ENCODE measurements at places on chromosomes 5 and 9.

DNA sequence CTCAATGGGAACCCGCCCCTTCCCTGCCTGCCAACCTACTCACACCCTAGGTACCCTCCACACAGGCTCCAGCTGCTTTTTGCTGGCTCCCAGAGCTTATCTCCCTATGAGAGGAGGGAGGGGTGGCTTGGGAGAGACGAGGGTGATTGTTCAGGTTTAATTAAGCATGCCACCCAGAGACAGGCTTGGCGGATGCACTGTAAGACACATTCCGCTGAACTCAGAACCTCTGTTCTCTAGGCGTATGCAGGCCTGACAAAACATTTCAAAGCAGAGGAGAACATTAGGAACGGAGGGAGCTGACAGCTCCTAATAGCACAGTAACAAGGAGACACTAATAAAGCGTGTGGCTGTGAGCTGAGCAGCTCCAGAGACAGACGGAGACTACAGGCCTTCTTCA lies 80.1 kb downstream of the TRIM32 start:
- no peak for DNase-seq

DNA sequence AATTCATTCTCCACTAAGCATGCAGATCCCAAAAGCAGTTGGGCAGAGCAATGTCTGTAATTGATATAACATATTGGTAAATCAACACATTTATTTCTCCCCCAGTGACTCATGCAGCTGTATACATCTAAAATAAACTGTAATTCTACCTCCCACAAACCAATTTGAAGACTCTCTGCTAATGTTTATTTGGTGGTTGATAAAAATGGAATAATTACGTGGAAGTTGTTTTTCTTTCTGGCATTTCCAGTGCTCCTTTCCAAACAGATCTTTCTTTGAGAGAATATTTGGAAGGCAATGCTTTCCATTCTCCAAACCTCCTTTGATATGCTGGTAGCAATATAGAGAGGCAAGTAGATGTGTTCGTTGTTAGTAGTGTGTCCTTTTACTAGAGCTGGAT lies 194.7 kb downstream of the CHSY3 start:
- DNase-seq: no peak

DNA sequence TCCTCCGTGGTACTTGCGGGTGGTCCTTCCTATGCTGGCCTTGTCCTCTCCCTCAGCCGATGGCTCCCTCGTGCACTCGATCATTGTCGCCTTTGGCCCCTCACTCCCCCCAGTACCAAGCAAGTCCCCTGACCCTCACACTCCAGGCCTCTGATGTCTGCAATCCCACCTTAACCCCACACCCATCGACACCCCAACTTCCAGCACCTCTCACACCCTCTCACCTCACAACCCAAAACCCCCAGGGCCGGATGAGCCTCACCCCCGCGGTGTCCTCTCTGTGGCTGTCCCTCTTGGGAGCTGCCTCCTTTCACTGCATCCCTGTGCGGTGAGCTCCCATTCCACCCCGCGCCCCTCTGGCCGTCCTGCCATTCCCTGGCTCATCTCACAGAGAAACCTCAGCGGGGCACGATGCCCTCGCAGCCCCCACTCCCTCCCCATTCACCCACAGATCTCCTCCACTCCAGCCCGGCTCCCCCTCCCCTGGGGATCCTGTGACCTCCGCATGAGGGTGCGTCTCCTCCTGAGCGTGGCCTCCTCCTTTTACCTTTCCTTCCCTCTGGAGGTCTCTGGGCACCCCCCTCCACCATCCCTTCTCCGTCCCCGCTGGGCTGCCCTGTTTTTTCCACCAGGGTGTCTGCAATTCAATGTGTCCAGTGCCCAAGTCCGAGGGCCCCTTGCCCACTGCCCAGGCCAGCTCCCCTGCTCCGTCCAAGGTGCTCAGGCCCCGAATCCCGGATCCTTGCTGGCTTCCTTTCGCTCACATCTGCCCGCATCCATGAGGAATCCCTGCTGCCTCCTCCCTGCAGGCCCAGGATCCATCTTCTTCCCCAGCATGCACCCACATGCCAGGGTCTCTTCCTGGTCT lies 15.8 kb upstream of the RNU6ATAC start:
- no peak for DNase-seq

- DNase-seq: no peak
Observed at GRCh38 chr5:143183989-143184388, 219.5 kb downstream of the NR3C1 start.

DNA sequence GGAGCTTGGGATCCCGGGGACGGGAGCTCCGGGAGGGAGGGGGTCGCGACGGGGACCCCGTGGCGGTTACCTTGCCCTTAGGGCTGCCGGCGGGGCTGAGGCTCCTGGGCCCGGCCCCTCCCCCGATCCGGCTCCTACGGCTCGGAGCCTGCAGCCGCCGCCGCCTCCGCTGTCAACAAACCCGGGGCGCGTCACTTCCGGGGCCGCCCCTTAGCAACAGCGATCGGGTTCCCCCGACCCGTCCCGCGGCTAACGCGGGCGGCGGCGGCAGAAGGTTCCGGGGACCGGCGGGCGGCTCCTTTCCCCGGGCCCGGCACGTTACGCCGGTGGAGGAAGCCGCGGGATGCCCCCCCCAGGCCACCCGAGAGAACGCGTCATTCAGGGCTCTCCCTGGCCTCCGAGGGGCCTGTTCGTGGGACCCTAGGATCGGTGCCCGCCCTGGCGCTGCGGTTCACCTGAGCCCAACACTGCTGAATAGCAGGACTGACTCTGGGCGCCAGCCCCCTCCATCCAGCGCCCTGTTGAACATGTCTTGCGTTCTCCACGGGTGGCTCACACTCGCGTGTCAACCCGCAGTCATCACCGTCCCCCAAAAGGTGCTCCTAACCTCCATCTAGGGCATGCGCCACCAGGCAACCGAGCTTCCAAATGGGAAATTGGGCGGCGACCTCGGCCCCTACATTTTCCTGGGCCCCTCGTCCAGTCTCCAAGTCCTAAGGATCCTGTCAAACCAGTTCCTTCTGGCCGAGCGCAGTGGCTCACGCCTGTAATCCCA lies at the start of gene ZER1:
Gene ZER1, minus strand, starts transcription at position 183 of the 775 bp plus-strand sequence. CDS start 16,362 bp downstream, outside the sequence.
- DNase-seq: peak; percentile 81

DNA sequence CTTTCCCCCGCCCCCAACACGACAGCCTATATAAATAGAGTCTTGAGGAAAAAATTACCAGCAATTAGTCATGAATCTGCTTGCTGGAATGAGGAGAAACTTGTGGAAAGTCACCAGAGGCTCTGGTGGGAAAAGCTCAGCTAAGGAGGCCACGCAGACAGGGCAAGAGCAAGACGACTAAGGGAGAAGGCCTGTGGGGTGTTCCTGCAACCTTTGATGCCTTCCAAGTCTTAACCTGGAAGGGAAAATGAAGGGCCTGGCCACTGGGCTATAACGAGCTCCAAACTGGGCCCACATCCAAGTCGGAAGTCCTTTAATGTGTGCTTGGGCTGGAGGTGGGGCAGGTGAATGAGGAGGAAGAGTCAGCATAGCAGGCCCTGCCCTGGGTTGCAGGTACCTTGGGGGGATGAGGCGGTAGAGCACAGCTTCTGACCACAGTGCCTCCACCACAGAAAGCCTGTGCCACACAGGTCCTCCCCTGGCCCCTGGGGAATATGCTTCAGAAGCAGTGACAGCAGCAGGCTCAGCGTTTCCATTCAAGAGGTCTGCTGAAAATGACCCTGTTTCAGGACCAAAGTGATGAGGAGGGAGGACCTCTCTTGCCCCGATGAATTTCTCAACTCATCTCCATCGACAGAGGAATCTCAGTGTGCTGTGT lies 92.8 kb upstream of the LRRTM2 start:
- DNase-seq: no peak

- no peak for DNase-seq
Observed at GRCh38 chr9:117809751-117810150, 105.5 kb downstream of the TLR4 start.

DNA sequence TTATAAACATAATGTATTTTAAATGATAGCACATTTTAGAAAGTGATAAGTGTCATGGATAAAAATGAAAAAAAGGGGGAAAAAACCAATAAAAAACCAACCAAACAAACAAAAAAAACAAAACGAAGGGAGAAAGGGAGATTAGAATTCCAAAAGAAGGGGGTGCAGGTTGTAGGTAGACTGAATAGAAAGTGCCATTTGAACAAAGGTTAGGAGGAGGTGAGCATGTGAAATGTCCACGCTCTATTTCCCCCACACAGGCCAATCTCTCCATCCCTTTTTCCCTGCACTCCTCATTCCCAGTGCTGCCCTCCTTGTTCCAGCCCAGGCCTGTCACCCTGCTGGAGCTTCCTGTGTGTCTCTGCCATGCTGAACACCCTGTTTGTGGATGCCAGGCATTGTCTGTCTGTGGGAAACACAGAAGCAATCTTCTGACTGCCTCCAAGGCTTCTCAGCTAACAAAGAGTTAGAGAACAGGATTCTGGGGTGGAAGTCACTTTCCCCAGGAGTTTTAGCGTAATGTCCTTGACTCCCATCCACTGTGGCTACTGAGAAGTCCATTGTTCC lies 138.8 kb downstream of the ADAMTS16 start:
- DNase-seq: no peak

- DNase-seq: no peak
Observed at GRCh38 chr5:124061663-124062062, 549.7 kb downstream of the CSNK1G3 start.

- DNase-seq: no peak
Observed at GRCh38 chr5:143229896-143230675, 173.4 kb downstream of the NR3C1 start.

GRCh38 chr5:61416420-61416819 lies 84.4 kb downstream of the ZSWIM6 start:
- DNase-seq: no peak

DNA sequence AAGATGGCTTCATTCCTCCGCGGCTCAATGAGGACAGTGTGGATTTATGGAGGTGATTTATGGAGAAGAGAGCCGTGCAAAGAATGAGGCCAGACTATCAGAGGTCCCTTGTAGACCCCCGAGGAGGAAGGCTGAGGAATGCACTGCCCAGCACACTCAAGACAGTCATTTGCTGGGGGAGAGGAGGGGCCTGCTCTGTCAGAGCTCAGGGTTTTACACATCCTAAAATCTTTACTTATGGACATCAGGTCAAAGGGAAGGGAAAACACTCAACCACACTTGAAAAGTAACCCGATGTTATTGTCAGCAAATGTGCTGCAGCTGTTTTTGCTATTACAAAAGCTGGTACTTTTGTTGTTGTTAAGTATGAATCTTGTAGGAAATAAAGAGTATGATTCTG lies 289.5 kb downstream of the SLIT3 start:
- DNase-seq: no peak

DNA sequence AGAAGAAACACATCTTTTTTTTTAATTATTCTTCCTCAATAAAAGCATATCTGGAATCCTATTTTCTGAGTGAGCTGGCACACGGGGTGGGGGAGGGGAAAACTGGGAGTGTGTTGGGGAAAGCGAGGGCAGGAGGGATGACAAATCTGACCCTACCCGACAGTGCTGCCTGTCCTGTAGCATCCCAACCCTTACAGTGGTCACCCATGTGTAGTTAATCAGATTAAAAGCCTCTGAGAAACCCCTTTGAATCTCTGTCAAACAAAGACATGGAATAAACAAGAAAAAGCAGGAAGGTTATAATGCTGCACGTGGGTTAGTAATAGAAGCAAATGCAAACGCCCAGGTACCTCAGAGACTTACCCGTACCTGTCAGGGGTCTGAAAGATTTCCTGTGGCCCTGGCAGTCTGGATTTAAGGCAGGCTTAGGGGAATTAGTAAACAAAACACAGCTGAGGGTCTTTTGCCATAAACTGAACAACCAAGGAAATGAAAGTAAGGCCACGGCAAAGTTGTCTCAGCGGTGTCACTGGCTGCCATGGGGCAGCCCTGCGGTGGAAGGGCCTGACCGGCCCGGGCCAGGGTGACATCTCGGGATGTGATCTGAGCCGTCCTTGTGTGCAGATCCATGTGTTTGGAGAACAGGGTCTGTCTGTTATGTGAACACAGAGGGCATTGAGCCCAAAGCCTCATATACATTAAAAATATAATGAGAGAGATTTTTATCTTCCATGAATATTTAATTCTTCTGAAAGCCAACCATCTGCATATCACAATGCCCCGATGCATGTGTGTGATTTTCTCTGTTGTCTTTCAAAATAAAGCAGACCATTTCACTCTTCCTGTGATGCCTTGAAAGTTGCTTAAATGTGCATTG lies 308.2 kb downstream of the ZNF608 start:
- DNase-seq: no peak

DNA sequence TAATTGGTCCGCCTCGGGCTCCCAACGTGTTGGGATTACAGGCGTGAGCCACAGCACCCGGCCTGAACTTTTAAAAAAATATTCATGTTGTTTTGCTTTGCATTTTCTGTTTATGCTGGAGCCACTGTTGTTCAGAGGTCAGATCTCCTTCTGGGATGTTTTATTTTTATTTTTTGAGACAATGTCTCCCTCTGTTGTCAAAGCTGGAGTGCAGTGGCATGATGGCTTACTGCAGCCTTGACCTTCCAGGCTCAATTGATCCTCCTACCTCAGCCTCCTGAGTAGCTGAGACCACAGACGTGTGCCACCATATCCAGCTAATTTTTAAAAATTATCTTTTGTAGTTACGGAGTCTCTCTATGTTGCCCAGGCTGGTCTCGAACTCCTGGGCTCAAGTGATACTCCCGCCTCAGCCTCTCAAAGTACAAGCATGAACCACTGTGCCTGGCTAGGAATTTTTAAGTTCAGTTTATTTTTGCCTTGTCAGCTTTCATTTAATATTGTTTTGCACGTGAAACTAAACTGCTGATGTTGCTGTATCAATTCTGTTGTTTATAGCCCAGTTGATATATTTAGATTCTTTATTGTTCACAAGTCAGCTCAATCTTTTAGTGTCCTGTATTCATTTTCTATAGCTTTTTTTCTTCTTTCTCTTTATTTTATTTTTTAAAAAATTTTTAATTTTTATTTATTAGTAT lies 13.7 kb downstream of the TMEFF1 start:
- no peak for DNase-seq

- no peak for DNase-seq
Observed at GRCh38 chr9:36623280-36623679, 50.6 kb downstream of the MELK start.

GRCh38 chr5:129440424-129440823 lies 19.7 kb upstream of the ADAMTS19 start:
- DNase-seq: no peak

DNA sequence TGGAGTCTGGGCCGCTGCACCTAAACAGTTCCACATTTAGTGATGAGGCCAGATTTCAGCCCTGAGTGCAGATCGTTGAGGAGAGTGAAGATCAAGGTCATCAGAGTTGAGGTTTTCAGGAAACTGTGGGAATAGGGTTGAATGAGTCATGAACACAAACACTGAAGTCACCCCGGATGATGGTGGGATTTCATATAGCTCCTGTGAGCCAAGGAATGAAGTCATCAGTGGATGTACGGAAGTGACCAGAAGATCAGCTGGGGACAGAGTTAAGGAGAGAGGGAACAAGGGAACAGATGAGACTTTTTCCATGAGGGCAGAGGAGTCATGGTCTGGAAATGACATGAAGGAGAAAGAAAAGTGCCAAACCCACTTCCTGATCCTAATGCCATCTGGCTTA lies 36.5 kb downstream of the PALM2AKAP2 start:
- DNase-seq: no peak

- DNase-seq: no peak
Observed at GRCh38 chr9:19922476-19923118, 133.8 kb upstream of the SLC24A2 start.

DNA sequence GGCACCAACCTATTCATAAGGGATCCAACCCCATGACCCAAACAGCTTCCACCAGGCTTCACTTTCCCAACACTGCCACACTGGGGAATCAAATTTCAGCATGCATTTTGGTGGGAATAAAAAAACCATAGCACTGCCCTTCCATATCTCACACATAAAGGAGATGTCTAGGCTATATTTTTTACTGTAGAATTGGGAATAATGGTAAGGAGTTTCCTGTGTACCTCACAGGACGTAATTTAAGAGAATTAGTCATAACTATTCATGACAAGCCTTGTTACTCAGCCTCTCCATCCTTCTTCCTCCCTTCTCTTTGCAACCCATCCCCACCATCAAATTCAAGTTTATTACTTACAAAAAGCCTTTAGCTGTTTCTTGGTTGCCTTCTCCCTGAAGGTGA lies 352.1 kb downstream of the MLLT3 start:
- DNase-seq: no peak
